Subcutaneous adipose tissue (tissue), 4 donors: ENCODE measurements at places on chromosomes 2 and 18. TPM values are rescaled to one million over a fixed set of nuclear protein-coding genes. Genes with fewer than 3 reads are reported as not detected.

The IL1F10 gene
- not detected for total RNA-seq

The DSC2 gene
- 18.2 TPM for total RNA-seq

The IL1RL1 gene
- total RNA-seq: 18.3 TPM

The PLEKHH2 gene
- 78.2 TPM for total RNA-seq

The DSC3 gene
- 1.1 TPM for total RNA-seq

The GAREM2 gene
- 0.98 TPM for total RNA-seq

The HOXD13 gene
- total RNA-seq: not detected

The PCARE gene
- total RNA-seq: 0.16 TPM

The KCNE4 gene
- 8.5 TPM for total RNA-seq

The MYO3B gene
- total RNA-seq: not detected

The CAPN13 gene
- total RNA-seq: not detected

The RNF103 gene
- 31.3 TPM for total RNA-seq

The MARCO gene
- 84.8 TPM for total RNA-seq

The TWIST2 gene
- total RNA-seq: 93.3 TPM

The GALNT5 gene
- total RNA-seq: 0.17 TPM

The PHOSPHO2 gene
- 11.3 TPM for total RNA-seq

The TCF23 gene
- under 0.01 TPM for total RNA-seq

The ADRA2B gene
- 0.66 TPM for total RNA-seq

The EFEMP1 gene
- 400 TPM for total RNA-seq

The KIAA2012 gene
- not detected for total RNA-seq

The ALPI gene
- not detected for total RNA-seq

The IL36B gene
- total RNA-seq: not detected

The LOXL3 gene
- 11.0 TPM for total RNA-seq

The L3MBTL4 gene
- 6.0 TPM for total RNA-seq
